ENCODE measurements at places on chromosomes 7 and 10. TPM values are rescaled to one million over a fixed set of nuclear protein-coding genes. Genes with fewer than 3 reads are reported as not detected.

DNA sequence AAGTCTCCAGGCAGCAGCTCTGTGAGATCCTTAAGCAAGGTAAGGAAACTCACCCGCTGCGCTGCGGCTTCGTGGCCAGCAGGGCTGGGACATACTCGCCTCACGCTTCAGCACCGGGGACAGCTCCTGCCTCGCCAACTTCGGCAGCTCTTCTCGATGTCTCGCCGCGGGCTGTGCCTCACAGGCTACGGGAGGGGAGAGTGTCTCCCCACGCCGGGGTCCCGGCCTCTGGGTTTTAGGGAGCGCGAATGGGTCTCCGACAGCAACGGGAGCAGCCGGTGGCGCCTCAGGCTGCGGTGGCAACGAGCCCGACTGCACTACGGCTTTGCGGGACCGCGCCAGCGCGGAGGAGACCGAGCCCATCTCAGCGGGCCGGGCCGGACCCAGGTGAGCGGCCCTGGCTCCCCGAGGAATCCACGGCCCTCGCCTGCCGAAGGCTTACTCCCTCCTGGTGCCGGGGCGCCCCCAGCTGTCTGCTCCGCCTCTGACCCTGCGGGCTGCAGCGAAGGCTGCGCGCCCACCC lies 62.4 kb downstream of the LSM5 start:
- H3K4me1 ChIP-seq, result no peaks in the 10 kb centered on the region
- H3K36me3 ChIP-seq, result no peaks in the 10 kb centered on the region
- no peak overlapping the region for H3K4me3 ChIP-seq
- H3K27me3 ChIP-seq, result peaks cover 26% of the 10 kb centered on the region

DNA sequence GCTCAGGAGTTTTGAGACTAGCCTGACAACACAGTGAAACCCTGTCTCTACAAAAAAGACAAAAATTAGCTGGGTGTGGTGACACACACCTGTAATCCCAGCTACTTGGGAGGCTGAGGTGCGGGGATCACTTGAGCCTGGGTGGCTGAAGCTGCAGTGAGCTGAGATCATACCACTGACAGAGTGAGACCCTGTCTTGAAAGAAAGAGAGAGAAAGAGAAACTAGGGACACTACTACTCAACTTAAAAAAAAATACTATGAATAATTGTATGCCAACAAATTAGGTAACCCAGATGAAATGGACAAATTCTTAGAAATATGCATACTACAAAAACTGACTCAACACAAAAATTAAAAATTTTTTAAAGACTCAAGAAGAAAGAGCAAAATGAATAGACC lies 28.5 kb downstream of the SMURF1 start:
- H3K4me3 ChIP-seq, result peak overlapping the region; percentile 2
- DNase-seq, result no peak
- H3K27me3 ChIP-seq, result no peaks in the 10 kb centered on the region
- H3K36me3 ChIP-seq, result peaks cover 8% of the 10 kb centered on the region

The FAM25A gene
- total RNA-seq, result not detected

The KCNH2 gene
- total RNA-seq, result 0.22 TPM

DNA sequence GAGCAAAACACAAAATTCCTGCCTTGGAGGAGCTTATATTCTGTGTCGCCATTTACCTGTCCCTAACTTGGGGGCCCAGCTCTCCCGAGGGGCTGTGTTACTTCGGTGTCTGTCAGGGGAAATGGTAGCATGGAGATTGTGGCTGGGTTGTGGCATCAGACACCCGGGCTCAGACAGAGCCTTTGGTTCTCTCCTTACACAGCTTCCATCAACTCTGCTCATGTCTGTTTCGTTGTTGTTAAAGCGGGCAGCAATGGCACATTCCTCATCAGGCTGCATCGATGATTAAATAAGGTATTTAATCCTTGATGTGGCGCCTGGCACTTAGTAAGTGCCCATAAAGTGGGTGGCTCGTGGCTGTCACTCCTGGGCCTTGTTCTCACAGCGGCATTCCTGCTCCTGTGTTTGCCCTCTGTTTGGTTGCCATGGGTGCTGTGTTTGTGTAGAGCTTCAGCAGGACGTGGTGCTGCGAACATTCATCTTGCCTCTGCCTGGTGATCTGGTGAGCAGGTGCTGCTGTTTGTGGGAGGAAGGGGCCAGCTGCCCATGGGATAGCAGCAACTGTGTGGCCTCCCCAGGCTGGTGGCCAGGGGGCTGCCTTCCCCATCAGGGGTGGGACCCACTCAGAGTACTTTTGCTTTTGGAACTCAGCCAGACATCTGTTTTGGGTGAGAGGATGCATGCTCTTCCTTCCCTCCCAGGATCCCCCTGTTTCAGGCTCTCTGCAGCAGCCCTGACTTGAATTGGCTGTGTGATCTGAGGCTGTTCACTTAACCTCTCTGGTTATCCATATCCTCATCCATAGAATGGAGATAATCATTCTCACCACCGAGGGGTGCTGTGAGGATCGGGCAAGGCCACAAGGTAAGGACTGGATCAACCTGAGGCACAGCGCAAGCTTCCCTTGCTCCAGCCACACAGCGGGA lies 207.2 kb upstream of the SVIL start:
- no peak overlapping the region for H3K4me3 ChIP-seq
- H3K27me3 ChIP-seq, result peaks cover 9% of the 10 kb centered on the region
- H3K36me3 ChIP-seq, result no peaks in the 10 kb centered on the region
- peaks cover 8% of the 10 kb centered on the region for H3K4me1 ChIP-seq
- no peak overlapping the region for H3K27ac ChIP-seq

DNA sequence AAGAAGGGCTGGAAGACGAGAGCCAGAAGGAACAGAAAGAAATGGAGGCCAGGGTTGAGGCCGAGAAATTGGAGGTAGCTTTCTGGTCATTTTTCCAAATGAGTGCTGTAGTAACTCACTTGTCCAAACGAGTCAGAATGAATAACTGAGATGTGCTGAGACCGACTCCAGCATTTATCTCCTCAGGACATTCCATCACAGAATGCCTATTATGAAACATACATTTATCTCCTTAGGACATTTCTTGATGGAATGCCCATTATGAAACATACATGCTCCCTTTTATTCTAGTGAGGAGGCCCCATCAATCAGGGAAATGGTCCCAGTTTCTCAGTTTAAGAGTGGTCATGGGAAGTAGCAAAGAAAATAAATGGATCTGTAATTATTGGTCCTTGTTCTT lies 16.5 kb downstream of the AVL9 start:
- peaks cover 19% of the 10 kb centered on the region for H3K36me3 ChIP-seq
- H3K27ac ChIP-seq, result peak overlapping the region; percentile 54
- no peak overlapping the region for H3K4me3 ChIP-seq
- DNase-seq, result no peak
- H3K27me3 ChIP-seq, result no peaks in the 10 kb centered on the region

GRCh38 chr7:55018361-55019190 lies at the start of gene EGFR:
TSS of gene EGFR (plus strand) at chr7:55019017. CDS start at chr7:55019278, 261 bp downstream.
- H3K27me3 ChIP-seq, result peaks cover 44% of the 10 kb centered on the region
- no peak for DNase-seq
- H3K4me3 ChIP-seq, result peak within 1 kb of the TSS; percentile 25
- H3K36me3 ChIP-seq, result no peaks in the 10 kb centered on the region

GRCh38 chr10:35640951-35641675 lies 983 bp downstream of the FZD8 start:
- H3K27me3 ChIP-seq, result peaks cover 43% of the 10 kb centered on the region
- peak overlapping the region; percentile 86 for H3K4me3 ChIP-seq
- no peaks in the 10 kb centered on the region for H3K36me3 ChIP-seq
- no peak for DNase-seq
- H3K27ac ChIP-seq, result no peak overlapping the region

The FAM25G gene
- not detected for total RNA-seq

- peaks cover 2% of the 10 kb centered on the region for H3K27me3 ChIP-seq
- H3K4me1 ChIP-seq, result peaks cover 8% of the 10 kb centered on the region
- no peaks in the 10 kb centered on the region for H3K36me3 ChIP-seq
- peak overlapping the region; percentile 38 for H3K4me3 ChIP-seq
- H3K27ac ChIP-seq, result no peak overlapping the region
- DNase-seq, result no peak
Measured at GRCh38 chr7:148919859-148920258, 35.8 kb upstream of the EZH2 start.

DNA sequence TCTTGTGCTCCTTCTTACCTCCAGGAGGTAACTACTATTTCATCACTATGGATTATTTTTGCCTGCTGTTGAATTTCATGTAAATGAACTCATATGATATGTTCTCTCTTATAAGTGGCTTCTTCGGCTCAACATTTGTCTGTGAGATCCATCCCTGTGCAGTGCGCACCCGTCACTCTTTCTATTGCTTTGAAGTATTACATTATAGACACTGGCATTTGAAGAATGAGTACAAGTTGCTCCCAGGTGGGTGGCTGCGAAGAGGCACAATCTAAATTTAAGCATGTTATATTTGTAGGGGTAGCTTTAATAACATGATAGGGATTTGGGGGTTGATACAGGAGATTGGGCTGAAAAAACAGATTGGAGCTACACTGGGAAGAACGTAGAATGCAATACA lies 809.7 kb downstream of the CCSER2 start:
- H3K27ac ChIP-seq, result no peak overlapping the region
- no peaks in the 10 kb centered on the region for H3K36me3 ChIP-seq
- no peak for DNase-seq
- no peak overlapping the region for H3K4me3 ChIP-seq

The DUSP5 gene
- total RNA-seq, result 311 TPM

The KCP gene
- total RNA-seq, result 0.17 TPM

Data from natural killer cell treated with Interleukin-12 subunit alpha and Interleukin-12 subunit beta and Interleukin-15 and Interleukin-18, amount 100 ng/mL, for 72 hours (primary cell).